Stimulated activated CD8-positive, alpha-beta memory T cell treated with anti-CD3 and anti-CD28 coated beads, Interleukin-7, amount 100 ng/mL, for 1 hour (primary cell): ENCODE measurements at places on chromosomes 7 and 10.

DNA sequence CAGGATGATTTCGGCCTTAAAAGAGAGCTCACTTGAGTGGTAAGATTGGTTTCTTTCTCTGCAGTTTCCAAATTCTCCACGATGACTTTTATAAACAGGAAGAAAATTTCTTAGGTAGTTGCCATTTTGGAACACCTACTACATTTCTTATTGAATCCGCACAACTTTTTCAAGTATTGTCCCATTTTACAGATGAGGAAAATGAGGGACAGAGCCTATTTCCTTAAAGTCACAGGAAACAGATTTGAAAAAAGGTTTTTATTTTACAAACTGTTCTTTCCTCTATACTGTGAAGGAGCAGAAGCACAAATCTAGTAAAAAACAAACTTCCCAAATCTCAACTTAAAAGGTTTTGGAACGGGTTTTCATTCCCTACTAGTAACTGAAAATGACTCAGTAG, 2.7 kb downstream of the YWHAG start:
- DNase-seq = no peak

DNA sequence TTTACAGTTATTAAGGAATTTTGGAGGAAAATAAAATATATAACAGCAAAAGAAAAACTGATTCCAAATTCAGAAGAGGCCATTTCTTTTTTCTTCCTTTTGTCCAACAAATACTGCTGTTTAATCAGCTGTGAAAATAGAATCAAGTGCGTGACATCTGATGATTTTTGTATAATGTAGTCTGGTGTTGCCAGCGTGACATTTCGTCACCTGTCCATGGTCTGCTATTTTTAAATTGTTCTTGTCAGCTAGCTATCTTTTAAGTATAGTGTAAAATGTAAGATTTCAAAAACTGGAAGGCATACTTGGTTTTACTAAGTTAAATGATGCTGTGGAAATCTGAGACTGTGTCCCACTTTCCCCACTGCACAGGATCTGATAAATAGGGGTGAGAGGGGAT, 105.9 kb downstream of the CPEB3 start:
- no peak for DNase-seq

DNA sequence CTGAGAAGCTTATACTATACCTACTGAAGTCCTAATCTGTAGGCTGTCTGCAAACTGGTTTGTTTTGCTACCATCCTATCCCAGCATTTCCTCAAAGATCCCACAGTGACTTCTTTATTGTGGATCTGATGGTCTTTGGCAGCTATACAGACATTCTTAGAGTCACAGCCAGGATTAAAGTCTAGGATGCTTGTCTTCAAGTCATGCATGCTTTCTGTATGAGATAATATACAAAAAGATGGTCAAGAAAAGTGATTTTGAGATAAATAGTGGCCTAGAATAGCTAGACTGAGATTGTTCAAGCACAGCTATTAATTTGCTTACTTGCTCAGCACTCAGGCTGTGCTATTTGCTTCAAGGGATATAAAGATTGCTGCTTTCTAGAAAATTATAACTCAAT, 454.4 kb downstream of the AUTS2 start:
- no peak for DNase-seq

- no peak for DNase-seq
Measured at GRCh38 chr10:80272793-80273522, 16.5 kb downstream of the MAT1A start.

DNA sequence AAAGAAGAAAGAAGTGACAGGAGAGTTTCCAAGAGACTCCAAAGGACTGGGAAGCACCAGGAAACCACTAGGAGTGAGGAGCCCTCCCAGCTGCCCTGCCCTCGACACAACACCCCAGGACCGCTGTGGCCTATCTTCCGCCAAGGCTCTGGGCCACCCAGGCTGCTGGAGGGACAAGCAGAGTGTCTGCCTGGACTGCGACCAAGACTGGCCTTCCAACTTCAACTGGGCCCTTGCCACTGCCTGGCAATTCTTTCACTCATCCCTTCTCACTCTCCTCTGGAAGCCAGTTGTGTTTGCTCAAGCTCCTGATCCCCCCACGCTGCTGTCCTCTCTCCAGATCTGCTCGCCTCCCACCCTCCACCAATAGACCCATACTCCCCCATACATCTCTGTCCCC, 10.2 kb downstream of the KIAA1549 start:
- DNase-seq = no peak

DNA sequence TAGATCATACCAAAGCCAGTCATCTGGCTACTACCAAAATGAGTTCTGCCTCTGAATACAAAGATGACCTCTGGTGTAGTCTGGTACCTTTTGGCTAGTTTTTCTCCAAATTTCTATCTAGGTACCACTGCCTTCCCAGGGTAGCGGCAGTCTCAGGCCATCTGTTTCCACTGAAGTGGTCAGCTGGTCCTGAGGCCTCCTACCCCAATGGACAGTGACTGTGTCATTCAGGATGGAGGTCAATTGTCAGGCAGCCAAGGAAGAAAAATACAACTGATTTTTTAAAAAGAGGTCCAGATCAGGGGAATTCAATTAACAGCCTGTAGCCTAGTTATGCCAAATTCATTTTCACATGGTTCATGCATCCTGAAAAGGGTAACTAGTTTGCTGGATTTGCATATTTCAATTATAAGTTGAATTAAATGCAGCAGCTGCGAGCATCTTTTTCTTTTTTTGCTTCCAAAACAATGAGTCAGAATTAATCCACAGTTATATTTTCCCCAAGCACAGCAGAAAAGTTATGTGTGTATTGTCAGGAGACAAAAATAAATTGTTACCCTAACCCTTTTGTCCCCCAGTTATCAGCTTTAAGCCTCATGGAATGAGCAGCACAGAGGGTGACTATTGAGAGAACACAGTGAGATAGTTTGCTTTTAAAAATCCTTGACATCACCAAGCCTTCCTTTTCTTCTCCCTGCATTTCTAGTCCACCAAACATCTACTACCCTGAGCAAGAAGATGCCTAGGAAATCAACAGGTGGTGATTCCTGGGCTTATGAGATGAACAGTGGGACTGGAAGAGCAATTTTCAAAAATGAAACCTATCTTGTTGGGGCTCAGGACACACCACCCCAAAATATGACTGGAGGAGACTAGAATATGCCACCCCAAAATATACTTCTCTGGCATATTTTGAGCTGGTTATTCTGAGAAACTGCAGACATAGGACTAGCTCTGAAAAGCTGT, 27.7 kb downstream of the BCCIP start:
- no peak for DNase-seq

- no peak for DNase-seq
Measured at GRCh38 chr10:88810196-88810961, 7.8 kb downstream of the LIPM start.

DNA sequence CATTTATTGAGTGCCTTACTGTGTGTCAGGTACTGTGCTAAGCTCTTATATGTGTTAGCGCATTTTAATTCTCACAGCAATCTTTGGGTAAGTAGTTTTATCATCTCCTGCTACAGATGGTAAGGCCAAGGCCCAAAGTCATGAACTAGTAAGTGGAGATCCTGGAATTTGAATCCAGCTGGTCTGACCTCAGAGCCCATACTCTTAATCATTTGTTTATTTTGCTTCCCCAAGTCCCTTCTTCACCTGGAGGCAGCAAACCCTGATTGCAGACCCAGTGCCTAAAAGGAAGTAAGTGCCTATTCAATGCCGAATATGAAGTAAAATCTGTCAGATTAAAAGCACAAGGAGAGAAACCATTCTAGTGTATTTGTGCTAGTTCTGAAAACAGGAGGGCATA, 182.9 kb upstream of the TCF7L2 start:
- no peak for DNase-seq

GRCh38 chr10:84291384-84291783, 37.0 kb upstream of the CCSER2 start:
- no peak for DNase-seq

- no peak for DNase-seq
Measured at GRCh38 chr7:85829817-85830432, 643.1 kb upstream of the SEMA3D start.

- no peak for DNase-seq
Measured at GRCh38 chr7:131839967-131840690, 283.7 kb upstream of the PODXL start.

- no peak for DNase-seq
Measured at GRCh38 chr10:30158325-30158960, 99.1 kb upstream of the JCAD start.

DNA sequence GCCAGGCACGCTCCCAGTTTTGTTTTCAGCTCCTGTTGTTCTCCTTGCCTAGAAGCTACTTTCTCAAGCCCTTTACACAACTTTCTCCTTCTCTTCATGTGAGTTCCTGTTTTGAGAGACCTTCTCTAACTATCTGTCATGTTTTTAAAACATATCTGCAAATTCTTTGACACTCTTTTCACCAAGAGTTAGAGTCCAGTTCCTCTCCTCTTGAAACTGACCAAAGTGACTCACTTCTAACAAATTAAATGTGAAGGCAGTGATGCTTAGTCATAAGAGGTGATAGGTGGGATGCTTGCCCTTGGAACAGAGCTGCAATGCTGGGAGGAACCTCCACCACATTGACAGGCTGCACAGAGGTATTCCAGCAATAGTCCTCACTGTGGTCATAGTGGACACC, 25.3 kb downstream of the ZSCAN25 start:
- DNase-seq = no peak

- no peak for DNase-seq
Measured at GRCh38 chr10:29470355-29470705, 164.4 kb downstream of the SVIL start.

DNA sequence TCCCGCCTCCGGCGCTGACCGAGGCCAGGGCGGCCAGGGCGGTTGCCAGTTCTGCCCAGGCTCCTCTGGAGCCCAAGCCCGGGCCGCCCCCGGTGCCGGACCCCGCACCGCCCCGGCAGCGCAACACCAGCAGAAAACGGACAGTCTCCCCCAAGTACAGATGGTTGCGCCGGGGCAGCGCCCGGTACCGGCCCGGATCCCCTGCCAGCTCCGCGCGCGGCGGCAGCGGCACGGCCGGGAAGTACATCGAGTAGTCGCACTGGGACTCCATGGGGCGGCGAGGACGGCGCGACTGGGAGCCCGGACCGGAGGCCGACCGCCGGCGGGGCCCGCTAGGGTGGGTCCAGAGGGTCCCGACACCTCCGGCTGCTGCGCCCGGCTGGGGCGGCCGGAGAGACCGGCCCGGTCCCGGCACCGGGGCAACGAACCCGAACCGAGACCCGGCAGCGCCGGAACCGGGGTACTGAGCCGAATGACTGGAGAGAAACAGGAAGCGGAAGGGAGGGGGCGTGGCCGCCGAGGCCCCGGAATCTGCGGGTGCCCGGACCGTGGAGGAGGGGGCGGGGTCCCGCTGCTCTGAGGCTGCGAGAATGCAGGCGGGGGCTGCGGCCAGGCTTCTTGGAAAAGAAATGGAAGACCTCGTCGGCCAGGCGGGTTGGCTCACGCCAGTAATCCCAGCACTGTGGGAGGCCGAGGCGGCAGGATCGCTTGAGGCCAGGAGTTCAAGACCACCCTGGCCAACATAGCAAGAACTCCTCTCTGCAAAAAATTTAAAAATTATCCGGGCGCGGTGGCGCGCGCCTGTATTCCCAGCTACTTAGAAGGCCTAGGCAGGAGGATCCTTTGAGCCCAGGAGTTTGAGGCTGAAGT, at the start of gene TRAPPC14:
Gene TRAPPC14, minus strand, starts transcription at position 495 of the 870 bp plus-strand sequence. Its CDS starts 224 bp downstream, at position 271.
- DNase-seq = peak; percentile 81

DNA sequence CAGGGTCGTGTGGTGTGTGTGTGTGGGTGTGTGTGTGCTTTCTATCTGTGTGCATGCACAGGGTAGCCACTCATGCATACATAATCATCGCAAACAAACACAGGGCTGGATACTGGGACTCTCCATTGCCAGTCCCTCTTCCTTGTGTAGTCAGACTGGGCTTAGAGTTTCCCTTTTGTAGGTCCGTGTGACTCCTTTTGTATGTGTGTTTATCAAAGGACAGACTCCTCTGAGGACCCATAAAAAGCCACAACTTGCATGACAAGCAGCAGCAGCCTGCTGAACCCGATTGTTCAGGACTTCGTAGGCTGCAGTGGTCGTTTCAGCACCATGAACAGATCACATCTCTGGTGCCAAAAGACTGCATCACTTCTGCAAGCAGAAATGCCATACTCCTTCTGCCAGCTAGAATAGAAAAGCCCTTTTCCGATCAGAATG, 895 bp downstream of the VSTM2A start:
- DNase-seq = no peak

GRCh38 chr10:6074489-6075301, 12.5 kb upstream of the IL2RA start:
- DNase-seq = no peak

DNA sequence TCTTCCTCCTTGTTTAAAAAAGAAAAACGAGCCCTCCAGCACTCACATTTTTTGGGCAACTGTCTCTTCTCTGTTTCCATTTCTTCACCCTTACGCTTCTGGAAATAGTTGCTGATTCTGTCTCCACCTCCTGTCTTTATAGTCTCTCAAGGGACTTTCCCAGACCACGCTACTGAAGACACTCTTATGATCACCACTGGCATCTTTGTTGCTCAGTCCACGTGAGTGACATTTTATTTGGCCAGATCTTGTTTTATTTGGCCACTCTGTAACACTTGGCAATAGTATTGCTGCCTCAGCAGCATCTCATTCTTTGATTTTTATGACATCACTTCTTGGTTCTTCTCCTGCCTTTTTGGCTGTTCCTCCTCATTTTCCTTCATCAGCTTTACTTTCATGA, 21.6 kb upstream of the NME8 start:
- no peak for DNase-seq

GRCh38 chr10:101379663-101380352, 25.8 kb downstream of the BTRC start:
- DNase-seq = no peak

DNA sequence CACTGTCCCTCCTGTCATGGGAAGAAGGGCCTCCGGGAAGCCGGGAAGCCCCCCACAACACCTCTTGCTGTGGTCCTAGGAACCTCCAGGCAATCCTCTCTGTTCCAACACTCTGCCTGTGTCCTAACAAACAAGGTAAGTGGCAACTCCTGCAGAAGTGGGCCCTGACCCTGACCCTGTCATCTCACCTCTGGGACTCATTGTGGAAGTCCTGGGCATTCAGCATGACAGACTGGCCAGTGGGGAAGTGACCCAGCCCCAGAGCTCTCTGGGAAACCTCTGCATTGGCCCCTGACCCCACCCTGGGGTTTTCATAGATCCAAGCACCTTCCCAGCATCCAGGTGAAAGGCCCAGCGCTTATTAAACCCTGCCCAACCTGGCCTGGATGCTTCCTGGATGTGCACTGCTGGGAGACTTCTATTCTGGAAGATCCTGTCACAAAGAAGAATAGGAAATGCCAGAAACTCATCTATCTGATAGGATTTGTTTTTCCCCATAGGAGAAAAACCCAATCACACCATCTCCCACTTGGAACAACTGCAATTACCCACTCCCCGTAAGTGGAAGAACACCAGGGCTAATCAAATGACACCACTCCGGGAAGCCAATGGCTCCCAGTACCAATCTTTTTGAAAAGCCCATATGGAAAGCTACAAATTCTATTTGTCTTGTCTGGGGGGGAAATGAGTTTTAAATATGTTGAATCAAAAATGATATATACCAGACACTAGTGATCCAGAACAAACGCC, 24.3 kb downstream of the LEP start:
- DNase-seq = no peak

GRCh38 chr7:139471740-139472353, 11.6 kb downstream of the KLRG2 start:
- no peak for DNase-seq
